ENCODE measurements at places on chromosomes 1 and 21. TPM values are rescaled to one million over a fixed set of nuclear protein-coding genes. Genes with fewer than 3 reads are reported as not detected.

GRCh38 chr1:68516066-68516465 lies 19.2 kb upstream of the DEPDC1 start:
- DNase-seq = no peak

- DNase-seq = no peak
These were observed 20.5 kb downstream of the SYT6 start for GRCh38 chr1:114133129-114133528.

DNA sequence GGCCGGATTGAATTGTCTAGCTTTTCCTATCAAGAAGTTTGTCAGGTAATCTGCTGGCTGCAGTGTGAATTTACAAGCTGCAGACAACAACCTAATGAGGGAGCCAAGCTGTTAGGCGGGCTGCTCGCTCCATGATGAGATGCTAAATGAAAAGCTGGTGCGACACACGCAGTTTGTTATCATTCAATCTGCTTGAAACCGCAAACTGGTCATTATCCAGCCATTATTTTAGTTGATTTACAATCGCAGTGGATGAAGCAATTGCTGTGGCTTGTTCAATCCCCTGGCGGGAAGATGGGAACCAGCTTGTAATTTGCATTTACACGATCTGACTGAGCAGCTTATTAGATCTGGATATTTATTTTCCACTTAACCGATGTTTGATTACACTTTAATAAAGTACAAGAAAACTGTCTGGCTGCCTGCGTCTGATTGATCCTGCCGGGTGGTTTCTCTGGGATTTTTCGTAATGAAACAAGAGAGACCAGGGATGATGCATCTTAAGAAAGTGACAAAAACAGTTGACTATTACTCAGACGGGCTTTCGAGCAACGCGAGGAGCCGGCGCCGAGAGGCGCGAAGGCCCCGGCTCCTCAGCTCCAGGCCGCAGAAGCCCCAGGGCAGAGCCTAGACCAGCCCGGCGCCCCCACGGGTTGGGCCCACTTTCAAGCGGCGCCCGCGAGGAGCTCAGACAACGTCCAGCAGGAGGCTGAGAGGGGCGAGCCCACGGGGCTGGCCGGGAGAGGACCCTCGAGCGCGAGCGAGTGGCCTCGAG lies 118.0 kb upstream of the BARHL2 start:
- DNase-seq = no peak

- no peak for DNase-seq
These were observed 26.1 kb downstream of the METTL13 start for GRCh38 chr1:171807556-171807955.

DNA sequence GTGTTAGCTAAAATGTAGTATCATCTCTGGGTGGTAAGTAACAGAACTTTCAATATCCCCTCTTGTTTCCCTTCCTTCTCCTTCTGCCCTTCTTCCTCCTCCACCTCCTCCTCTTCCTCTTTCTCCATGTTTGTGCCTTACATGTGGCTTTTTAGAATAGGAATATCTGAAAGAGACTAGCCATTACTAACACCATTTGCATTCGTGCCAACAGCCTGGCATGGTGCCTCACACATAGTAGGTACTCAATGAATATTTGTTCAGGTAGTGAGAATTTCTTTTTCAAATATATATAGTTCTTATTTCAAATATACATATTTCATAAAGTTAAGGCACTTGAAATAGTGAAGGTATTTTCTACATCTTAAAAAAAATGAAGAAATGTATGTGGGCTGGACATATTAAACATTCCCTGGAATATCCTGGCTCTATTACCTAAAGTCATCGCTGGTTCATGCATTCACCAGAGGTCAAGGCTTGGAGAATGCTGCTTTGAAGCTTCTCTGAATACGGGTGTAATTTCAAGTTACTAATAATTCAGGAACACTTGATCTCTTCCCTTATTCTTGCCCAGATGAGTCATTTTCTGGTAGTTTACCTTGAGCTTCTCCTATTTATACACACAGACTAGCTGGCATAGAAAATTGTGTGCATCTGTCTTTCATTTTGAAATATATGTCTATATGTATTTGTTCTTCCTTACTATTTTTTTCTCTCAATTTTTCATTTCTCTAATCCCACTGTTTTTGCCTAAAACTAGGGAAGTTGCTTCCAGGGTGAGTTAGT lies 319.4 kb downstream of the TGFB2 start:
- peak; percentile 55 for DNase-seq

- DNase-seq = peak; percentile 78
These were observed 96.4 kb downstream of the SSBP3 start for GRCh38 chr1:54309631-54310366.

- peak; percentile 64 for DNase-seq
These were observed 39.9 kb downstream of the PEX14 start for GRCh38 chr1:10514490-10515235.

- DNase-seq = peak; percentile 47
These were observed 125.9 kb downstream of the HFM1 start for GRCh38 chr1:91278754-91279153.

- no peak for DNase-seq
These were observed 44.2 kb upstream of the NEGR1 start for GRCh38 chr1:72326494-72326893.

GRCh38 chr1:66119148-66119547 lies 326.5 kb downstream of the PDE4B start:
- DNase-seq = no peak

GRCh38 chr1:115425442-115425841 lies 87.4 kb upstream of the NGF start:
- no peak for DNase-seq

GRCh38 chr1:150179867-150180266 lies 30.2 kb downstream of the PLEKHO1 start:
- no peak for DNase-seq

DNA sequence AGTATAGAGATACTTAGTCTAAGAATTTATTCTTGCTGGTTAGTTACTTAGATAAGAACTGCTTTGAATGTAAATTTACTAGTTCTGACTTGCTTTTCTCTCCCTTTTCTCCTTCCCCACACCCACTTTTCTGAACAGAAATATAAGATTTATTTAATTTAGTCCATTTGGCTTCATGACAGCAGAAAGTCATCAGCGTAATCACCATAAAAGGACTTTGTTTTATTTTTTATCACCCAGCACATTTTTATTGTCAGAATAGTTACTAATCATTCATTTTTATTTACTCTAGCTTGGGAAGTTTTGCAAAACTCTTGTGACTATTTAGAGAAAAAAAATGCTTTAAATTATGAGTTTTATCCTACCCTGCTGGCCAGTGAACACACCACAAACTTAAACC lies 197.2 kb downstream of the CHRM3 start:
- no peak for DNase-seq

DNA sequence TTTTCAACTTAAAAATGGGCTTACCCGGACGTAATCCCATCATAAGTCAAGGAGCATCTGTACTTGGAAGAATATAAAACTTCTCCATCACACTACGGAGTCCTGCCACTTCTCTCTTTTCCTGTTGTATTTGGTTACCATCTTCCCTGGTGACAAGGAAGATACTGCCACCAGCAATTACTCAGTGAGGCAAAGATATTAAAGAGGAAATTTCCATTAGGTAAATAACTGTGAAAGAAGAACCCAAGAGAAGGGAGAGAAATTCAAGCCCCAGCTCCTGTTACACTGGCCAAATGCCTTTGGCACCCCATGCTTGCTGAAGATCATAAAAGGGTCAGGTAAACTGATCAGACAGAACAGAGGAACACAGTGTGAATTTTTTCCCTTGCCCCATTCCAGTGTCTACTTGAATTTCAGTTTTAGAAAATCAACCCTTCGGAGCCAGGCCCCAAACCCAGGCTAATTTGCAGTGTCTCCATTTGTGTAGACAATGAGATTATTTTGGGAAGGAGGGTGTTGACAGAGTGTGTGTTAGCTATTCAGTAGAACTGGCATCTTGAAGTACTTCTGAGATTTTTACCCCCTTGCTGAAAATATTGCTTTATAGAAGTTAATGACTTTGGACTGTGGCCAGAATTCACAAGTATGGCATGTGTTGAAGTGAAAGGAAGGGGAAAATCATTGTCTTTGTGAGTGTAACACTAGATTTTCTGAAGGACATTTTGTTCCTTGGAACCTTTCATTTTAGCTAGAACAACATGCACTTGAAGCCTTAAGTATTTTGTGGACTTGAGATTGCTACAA lies 167.1 kb downstream of the DHRS3 start:
- no peak for DNase-seq

- peak; percentile 76 for DNase-seq
These were observed 34.1 kb downstream of the OR2G3 start for GRCh38 chr1:247639381-247639981.

DNA sequence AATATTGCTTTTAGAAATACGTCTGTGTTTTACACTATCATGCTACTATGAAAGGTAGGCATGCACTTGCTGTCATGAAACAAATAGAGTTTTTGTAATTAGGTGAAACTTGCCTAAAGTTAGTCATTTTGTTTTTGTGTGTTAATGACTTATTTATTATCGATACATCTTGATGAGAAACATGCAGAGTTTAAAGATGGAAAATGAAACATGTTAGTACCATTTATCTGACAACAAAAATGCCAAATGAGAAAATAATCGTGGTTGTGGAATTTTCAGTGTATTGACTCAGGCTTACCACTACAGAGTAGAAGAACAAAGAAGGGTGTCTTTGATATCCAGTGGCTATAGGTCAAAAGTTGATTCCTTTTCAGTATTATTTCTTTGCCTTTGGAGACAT lies 105.5 kb downstream of the NCAM2 start:
- DNase-seq = no peak

GRCh38 chr1:4960336-4960735 lies 305.9 kb downstream of the AJAP1 start:
- DNase-seq = no peak

- DNase-seq = peak; percentile 20
These were observed 9.0 kb upstream of the PRDX1 start for GRCh38 chr1:45530632-45531135.

- no peak for DNase-seq
These were observed 81.8 kb downstream of the KIF1B start for GRCh38 chr1:10292188-10292587.

- no peak for DNase-seq
These were observed 171.1 kb upstream of the EDN2 start for GRCh38 chr1:41655632-41656031.

- peak; percentile 95 for DNase-seq
These were observed at the start of gene PIGK for GRCh38 chr1:77219166-77219887. Gene PIGK (minus strand): TSS chr1:77219430. CDS start chr1:77219402, 28 bp downstream.

DNA sequence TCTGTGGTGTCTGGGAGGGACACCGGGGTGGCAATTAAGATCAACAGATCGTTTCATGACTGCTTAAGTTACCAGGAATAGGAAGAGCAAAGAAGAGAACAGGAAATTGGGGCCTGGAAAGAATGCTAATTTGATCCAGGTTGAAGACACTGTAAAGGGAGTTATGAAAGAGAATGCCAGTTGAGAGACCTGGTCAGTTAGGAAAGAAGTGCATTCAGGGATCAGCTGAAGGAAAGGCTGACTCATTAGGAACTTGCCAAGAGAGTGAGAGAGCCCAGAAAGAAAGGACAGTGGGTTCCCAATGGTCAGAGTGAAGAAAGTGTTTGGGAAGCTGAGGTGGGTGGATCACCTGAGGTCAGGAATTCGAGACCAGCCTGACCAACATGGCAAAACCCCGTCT lies 119.6 kb downstream of the UBE2U start:
- no peak for DNase-seq

DNA sequence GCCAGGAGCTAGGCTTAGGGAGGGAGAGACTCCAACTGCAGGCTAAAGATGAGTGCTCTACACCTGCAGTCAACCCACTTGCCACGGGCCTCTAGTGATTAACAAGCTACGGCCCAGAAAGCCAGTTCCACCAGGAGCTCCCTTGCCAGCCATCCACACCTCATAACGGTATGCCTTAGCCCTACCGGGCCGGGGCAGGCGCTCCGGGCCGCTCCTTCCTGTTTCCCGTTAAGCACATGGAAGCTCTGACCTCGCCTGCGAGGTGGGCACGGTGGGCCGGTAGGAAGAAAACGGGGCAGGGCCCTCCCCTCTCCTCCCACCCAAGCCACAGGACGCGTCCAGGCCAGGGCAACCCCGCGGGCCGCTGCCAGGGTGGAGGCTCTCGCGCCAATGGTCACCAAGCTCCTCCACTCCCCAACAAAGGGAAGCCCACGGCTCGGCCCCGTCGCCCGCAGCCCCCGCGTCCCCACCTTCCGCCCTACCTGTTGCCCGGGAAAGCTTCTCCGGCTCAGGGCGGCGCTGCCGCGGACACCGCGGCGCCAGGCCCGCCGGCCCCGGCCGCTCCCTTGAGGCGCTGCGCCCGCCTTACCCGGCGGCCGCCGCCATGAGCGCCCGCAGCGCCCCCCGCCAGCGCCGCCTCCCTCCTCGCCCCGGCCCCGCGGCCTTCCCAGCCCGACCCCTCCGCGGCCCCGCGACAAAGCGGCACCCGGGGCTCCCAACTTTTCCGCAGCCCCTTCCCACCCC lies 627 bp downstream of the CERS2 start:
- peak; percentile 34 for DNase-seq

- no peak for DNase-seq
These were observed 3.1 kb downstream of the SIM2 start for GRCh38 chr21:36701756-36702621.

- no peak for DNase-seq
These were observed 1107.1 kb upstream of the TMPRSS15 start for GRCh38 chr21:19510653-19511052.

- no peak for DNase-seq
These were observed 22.5 kb downstream of the MTARC1 start for GRCh38 chr1:220809187-220809550.

- peak; percentile 92 for DNase-seq
These were observed 55.5 kb downstream of the TLR5 start for GRCh38 chr1:223087291-223088255.

- DNase-seq = no peak
These were observed 4.8 kb downstream of the UBQLN4 start for GRCh38 chr1:156048663-156049258.

DNA sequence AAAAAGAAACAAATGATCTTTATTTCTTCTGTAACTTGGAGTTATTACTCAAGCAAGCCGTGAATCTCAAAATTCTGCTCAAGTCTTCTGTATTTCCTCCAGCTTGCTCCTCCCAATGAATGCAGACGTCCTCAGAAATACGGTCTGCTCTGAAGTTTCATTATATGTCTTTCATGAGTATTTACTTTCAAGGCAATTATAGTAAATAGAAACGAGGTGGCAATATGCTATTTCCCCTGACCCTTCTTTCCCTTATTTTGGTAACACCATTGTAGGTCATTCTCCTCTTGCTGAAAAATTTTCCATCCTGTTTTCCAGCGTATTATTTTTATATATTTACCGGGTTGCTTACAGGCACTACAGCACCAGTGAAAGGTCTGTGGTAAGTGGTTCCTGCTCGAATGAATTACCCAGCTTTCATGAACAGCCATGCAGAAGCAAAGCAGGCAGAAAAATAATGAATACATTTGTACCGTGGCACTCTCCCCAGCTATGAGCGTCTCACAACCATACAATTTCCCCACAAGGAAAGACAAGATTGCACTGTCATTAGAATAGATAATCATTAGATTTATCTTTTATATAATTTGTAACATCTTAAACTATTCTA lies 350.9 kb upstream of the PKN2 start:
- peak; percentile 3 for DNase-seq

- no peak for DNase-seq
These were observed 54.0 kb upstream of the CSF3R start for GRCh38 chr1:36536727-36537126.

EFNA4 gene
- total RNA-seq = 5.0 TPM

LIPI gene
- not detected for total RNA-seq

FAM72C gene
- total RNA-seq = 0.51 TPM

OR2L13 gene
- not detected for total RNA-seq

KRTAP10-4 gene
- total RNA-seq = not detected

MAGOH gene
- total RNA-seq = 43.0 TPM

CATSPERE gene
- 3.4 TPM for total RNA-seq

CKS1B gene
- total RNA-seq = 35.2 TPM

KIAA0319L gene
- total RNA-seq = 64.4 TPM

TEX35 gene
- not detected for total RNA-seq

FMO1 gene
- 13.1 TPM for total RNA-seq

COL16A1 gene
- total RNA-seq = 158 TPM

CIART gene
- total RNA-seq = 0.92 TPM

ARHGEF19 gene
- 27.6 TPM for total RNA-seq

NPHS2 gene
- not detected for total RNA-seq

Data from tongue (tissue), 3 donors.